Breast epithelium (tissue), 4 donors: ENCODE measurements at places on chromosomes 6 and 20. TPM values are rescaled to one million over a fixed set of nuclear protein-coding genes. Genes with fewer than 3 reads are reported as not detected.

GRCh38 chr6:1391800-1392309 is 2.5 kb downstream of the FOXF2 start:
- DNase-seq, result no peak

DNA sequence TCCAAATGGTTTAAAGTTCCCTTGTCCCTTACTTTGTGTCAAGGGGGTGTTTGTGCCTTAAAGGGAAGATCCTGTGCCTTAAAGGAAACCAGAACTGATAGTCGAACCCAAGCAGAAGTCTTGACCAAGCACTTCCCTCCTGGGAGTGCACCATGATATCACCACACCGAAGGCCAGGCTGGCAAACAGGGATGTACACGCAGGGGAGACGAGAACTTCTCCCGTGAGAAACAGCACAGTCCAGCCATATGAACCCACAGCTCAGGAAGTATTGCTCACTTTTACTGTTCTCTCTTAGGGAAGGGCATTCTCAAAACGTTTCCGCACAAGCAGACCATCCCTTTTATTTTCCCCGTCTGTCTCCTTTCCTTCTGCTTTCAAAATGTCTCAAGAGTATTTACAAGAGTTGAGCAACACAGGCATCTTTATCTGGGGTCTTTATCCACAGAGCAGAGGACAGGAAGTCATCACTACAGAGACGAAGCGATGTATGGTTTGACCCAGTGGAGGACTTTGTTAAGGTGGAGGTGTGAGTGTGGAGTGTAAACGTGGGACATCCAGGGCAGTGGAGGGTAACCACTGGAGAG is 12.8 kb upstream of the SERPINB1 start:
- no peak for DNase-seq

GRCh38 chr6:163565140-163565539 is 150.6 kb downstream of the QKI start:
- no peak for DNase-seq

DNA sequence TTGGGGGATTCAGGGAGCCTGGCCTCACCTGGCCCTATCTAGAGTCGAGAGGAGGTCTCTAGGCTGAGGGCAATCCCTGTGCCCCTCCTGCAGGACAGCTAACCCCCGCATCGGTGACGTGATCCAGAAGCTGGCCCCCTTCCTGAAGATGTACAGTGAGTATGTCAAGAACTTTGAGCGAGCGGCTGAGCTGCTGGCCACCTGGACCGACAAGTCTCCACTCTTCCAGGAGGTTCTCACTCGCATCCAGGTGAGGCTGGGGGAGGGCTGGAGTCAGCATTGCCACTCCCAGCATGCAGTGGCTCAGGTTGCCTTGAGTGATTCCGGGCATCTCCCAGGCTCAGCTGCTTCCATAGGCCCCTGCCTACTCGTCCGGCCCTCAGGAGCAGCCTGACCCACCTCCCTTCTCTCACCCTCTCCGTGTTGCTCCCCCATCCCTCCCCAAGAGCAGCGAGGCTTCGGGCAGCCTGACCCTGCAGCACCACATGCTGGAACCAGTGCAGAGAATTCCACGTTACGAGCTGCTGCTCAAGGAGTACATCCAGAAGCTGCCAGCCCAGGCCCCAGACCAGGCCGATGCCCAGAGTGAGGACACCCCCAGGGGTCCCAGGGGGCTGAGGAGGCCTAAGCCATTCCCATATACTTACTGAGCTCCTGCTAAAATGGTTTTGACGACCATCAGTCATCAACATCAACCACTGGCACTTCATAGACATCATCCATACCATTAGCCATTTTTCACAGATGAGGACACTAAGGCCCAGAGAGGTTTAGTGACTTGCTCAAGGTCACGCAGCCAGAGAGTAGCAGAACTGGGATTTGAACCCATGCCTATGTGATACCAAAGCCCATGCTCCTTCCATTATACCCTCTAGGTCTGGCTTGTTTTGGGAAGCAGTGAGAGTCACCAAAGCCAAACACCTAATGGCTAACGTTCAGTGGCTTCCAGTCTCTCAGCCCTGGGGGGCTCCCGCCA is 8.3 kb downstream of the FGD2 start:
- DNase-seq, result no peak

DNA sequence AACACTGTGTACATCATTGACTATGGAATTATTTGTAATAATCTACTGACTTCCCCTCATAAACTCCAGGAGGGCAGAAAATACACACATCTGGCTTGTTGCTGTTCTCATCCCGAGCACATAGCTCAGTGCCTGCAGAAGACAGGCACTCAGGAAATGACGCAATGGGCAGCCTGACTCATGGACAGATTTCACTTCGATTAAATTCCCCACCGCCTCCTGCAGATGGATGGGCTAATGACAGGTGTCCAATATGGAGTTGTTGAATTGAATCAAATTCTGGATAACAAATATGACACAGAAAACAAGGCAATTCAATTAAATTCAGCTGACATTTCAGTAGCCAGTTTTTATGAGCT is 9.1 kb downstream of the ANKRD60 start:
- no peak for DNase-seq

- DNase-seq, result no peak
These were observed 122.3 kb downstream of the PREX1 start for GRCh38 chr20:48705240-48706115.

DNA sequence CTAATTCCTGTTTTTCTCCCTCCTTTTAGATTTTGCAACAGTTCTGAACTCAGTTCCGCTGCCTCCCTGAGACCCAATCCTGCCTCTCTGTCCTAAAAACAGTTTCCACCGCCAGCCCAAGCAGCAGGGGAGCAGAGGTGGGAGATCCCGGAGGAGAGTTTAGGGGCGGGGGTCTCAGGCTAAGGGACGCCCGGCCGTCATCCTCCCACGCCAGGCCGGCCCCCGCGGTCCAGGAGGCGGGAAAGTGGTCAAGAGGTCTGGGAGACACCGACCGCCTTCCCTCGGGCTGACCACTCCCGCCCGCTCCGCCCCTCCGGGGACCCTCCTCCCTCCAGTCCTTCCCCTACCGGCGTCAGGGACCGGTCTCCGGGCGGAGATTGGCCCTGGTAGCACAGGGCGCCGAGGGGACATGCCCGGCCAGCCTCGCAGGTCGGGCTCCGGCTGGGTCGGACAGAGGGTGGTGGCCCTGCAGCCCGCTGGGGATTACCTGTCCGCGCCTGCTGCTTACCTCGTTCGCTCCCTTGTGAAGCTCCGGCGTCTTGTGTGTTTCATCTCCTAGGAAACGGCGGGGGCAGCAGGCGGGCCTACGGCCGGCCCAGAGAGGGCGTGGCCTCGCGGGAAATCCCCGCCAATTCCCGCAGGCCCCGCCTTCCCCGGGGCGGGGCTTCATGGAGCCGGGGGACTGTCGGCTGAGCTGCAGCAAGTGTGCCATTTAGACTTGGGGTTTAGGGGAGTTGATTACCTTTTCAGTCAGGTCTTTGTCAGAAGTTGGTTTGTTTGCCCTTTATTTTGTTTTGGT is at the start of gene MAK:
MAK (minus strand) TSS at position 545 of the 799 bp plus-strand sequence. CDS start 7,891 bp downstream, outside the sequence.
- peak; percentile 90 for DNase-seq

DNA sequence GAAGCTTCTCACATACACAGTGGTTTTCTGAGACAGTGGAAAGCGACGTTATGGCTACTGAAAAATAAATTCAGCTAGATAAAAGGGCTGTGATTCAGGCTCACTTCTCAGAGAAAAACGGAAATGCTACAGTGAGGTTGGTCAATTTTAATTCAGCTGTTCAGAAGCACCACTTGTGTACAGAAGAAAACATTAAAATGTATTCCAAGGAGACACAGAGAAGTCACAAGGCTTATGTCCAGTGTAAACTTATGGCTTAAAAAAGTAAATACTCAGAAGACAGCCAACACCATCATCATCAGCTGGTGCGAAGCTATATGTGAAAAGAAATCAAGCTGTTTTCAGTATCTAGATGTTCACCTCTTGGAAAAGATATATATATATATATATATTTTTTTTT is 68.6 kb downstream of the ABHD12 start:
- DNase-seq, result no peak

- no peak for DNase-seq
These were observed 100.1 kb downstream of the MYB start for GRCh38 chr6:135281227-135281626.

GRCh38 chr6:84635081-84635761 is 129.2 kb downstream of the TBX18 start:
- DNase-seq, result no peak

MOCS1 gene
- total RNA-seq, result 78.9 TPM

DOK5 gene
- total RNA-seq, result 3.4 TPM

RGS17 gene
- 0.66 TPM for total RNA-seq

COL10A1 gene
- 0.29 TPM for total RNA-seq

C20orf144 gene
- total RNA-seq, result 0.29 TPM
